ENCODE measurements at places on chromosomes 7 and 10.

GRCh38 chr7:55017841-55018240, 976 bp upstream of the EGFR start:
- no peak for DNase-seq

GRCh38 chr10:13823096-13823708, 236.4 kb downstream of the PRPF18 start:
- DNase-seq = no peak

GRCh38 chr7:47888371-47889265, 59.6 kb downstream of the PKD1L1 start:
- no peak for DNase-seq

DNA sequence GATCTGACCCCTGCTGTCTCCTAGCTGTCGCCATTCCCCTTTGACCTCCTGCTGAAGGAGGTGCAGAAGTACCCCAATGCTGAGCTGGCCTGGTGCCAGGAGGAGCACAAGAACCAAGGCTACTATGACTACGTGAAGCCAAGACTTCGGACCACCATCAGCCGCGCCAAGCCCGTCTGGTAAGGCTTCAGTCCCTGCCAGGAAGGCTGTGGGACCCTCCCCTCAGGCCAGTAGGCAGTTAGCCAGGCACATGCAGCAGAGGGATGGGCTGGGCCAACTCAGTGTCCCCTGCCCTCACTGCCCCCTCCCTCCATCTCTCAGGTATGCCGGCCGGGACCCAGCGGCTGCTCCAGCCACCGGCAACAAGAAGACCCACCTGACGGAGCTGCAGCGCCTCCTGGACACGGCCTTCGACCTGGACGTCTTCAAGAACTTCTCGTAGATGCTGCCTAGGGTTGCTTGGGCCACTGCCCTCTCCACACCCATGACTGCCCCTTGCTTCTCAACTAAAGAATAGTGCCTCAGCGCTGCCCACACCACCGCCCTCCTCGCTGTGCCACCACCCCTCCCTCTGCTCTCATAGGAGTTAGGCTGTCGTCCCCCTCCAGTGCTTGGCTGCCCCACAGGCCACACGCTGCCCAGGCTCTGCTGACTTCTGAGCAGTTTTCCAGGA, 41.0 kb upstream of the ZMIZ2 start:
- no peak for DNase-seq

- DNase-seq = no peak
Measured at GRCh38 chr10:29689001-29689400, 54.2 kb upstream of the SVIL start.

DNA sequence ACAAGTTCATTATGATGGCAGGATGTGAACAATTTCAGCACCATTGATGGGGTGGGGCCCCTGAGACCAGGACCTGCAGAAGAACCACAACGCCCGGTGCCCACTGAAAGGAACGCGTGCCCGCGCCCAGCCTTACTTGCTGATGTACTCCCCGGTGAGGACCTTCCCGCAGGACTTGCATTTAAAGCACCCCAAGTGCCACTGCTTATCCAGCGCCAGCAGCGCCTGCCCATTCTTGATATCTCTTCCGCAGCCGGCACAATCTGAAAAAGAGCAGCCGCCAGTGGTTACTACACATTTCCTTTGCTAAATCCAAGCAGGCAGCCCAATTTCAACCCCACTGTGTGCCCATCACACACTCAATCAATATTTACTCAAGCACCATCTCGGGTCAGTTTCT, 110.6 kb downstream of the ABLIM1 start:
- DNase-seq = no peak
